ENCODE measurements at places on chromosomes 6 and 20. TPM values are rescaled to one million over a fixed set of nuclear protein-coding genes. Genes with fewer than 3 reads are reported as not detected.

- no peak for DNase-seq
Observed at GRCh38 chr6:284486-284885, 7.8 kb upstream of the DUSP22 start.

Gene ADA
- total RNA-seq, result 6.9 TPM

Gene PRL
- not detected for total RNA-seq

Gene SLC16A10
- 6.0 TPM for total RNA-seq

Gene SPDEF
- total RNA-seq, result 49.1 TPM

Gene RIPOR2
- total RNA-seq, result 4.7 TPM

Gene SLC22A16
- 0.16 TPM for total RNA-seq

DNA sequence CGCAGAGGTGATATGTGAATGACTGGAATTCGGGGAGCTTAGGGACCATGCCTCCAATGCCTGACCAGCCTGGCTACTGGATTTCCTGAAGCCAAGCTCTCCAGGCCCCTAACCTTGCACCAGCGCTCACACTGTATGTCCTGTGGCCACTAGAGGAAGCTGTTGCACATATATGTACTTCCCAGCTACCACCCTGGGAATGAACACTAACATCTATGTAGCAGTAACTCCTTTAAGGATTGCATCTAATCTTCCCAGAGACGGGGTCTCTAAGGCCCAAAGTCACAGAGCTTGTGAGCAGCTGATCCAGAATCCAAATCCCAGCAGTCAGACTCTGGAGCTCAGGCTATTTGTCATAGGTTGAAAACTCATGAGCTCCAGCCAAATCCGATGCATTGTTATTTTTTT, 20.4 kb upstream of the BPIFB1 start:
- no peak for DNase-seq

Measured in mucosa of descending colon (tissue), 3 donors.